ENCODE measurements at places on chromosomes 3 and 15.

- no peak for DNase-seq
Measured at GRCh38 chr3:10160346-10160745, 4.4 kb upstream of the IRAK2 start.

DNA sequence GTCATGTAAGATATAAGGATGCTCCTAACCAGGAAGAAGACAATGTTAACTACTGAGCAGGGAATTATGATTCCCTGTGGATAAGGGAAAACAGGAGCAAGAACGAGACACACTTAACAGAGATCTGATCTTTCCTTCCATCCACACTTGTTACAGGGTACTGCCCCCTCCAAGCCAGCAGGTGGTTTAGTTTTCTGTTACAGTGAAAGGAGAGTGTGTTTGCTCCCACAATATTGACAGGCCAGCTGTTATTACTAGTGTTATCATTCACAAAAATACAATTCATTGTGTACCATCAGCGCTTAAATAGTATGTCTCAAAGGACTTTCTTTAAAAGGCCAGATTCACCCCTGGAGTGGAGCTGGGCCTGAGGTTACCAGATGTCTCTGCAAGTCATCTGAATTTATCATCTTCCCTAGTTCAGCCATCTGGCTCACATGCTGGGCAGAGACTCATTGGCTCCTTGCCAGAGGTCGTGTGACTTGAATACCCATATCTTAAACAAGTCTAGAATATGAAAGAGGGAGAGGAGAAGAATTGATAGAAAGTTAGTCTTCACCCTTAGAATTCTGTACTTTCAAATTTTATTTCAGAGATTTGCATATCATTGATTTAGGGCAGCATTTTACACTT lies 16.8 kb upstream of the FMN1 start:
- no peak for DNase-seq

DNA sequence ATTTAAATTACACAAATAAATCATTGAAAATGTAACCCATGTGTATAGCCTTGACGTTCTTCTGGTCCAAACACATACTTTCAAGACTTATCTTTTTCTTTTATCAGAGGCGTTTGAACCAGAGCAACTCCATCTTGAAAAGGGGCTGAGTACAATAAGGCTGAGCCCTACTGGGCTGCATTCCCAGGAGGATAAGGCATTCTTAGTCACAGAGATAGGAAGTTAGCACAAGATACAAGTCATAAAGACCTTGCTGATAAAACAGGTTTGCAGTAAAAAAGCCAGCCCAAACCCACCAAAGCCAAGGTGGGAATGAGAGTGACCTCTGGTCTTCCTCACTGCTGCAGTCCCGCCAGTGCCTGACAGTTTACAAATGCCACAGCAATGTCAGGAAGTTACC lies 101.0 kb upstream of the IGSF10 start:
- DNase-seq = no peak

DNA sequence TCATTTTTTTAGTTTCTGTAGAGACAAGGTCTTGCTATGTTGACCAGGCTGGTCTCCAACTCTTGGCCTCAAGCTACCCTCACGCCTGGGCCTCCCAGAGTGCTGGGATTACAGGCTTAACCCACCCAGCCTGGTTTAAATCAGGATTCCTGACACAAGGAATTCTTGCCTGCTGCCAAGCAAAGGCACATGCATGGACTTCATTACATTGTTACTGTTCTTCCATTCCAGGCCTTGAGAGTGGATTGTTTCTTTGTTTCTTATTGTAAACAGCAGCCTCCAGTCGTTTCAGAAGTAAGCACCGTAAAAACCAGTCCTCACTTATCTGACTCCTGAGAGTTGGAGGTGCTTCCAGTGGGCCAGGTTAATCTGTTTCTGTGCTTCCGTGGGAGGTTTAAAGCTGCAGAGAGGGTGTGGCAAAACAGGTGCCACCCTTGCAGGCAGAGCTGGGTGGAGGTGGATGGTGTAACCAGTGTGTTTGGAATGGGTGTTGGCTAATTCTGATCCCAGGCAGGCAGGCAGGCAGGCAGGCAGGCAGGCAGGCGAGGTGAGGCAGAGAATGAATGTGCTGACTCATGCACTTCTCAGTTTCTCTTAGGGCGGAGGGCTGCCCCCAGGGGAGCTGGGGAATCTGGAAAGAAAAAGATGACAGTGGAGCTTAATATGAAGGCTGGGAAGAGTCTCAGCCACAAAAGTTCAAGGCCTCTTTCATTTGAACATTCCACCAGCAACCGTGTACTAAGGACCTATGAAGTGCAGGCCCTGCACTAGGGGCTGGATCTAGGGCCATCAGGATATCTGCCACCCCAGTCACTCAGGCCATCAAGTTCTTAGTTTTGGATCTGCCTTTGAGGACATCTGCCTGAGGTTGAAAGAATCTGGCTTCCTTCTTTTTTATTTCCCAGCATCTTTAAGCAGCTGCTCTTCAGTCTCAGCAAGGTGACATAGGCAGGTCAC lies 37.0 kb upstream of the CDCP1 start:
- DNase-seq = no peak
